ENCODE measurements at places on chromosomes 2 and 18.

DNA sequence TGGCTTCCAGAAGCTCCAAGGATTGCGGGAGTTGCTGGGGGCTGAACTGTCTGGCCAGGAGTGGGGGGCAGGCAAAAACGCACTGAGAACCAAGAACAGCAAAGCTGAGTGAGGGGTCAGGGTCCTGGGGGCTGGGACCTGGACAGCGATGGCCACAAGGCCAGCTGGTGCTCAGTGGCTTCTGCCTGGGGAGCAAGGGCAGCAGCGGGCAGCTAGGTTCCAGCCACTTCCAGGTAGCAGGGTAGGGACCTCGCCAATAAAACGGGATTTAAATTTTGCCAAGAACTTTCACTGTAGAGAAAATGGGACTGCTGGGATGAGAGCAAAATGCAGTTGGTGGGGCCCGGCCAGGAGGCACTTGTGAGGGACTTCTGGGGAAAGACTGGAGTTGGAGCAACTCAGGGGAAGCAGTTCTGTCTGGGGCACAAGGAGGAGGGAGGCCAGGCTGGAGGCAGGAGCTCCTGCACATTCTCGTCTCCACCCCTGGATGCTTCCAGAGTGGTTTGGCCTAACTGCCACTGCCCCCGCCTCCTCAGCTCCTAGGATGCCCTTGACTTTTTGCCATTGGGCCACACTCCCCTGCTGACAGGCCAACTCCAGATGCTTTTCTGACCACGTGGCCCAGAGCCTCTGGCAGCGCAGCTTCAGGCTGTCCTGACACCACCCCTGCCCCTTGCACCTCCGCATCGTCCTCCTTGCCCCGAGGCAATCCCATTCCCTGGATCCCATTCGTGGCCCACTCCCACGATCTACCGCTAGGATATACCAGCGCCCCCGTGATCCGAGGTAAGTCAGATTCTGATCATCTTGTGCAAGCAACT lies 5.5 kb upstream of the CCDC74A start:
- DNase-seq, result no peak

DNA sequence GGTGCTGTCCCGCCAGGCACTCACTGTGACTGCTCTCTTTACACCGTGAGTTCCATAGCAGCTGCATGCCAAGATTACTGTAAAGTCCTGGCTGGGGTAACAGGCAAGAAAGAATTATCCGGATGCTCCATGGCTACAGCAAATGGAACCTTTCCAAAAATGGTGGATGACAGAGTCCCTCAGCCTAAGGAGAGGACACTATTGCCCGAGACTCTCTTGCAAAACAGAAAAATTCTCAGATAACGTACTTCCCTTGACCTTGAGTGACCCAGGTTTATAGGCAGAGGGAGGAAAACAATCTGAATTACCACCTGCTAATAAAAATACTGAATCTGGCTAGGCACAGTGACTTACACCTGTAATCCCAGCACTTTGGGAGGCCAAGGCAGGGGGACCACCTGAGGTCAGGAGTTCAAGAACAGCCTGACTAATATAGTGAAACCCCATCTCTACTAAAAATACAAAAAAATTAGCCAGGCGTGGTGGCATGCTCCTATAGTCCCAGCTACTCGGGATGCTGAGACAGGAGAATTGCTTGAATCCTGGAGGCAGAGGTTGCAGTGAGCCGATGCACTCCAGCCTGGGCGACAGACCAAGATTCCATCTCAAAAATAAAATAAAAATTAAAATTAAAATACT lies 4.5 kb downstream of the CYS1 start:
- no peak for DNase-seq

GRCh38 chr2:178331474-178332432 lies 119.2 kb downstream of the PRKRA start:
- no peak for DNase-seq

GRCh38 chr2:68741238-68741637 lies 6.6 kb downstream of the ARHGAP25 start:
- no peak for DNase-seq

- no peak for DNase-seq
These were observed 254.9 kb downstream of the NDUFA10 start for GRCh38 chr2:239770246-239770639.

- DNase-seq, result peak; percentile 8
These were observed 34.6 kb downstream of the RTP5 start for GRCh38 chr2:241904011-241904718.

DNA sequence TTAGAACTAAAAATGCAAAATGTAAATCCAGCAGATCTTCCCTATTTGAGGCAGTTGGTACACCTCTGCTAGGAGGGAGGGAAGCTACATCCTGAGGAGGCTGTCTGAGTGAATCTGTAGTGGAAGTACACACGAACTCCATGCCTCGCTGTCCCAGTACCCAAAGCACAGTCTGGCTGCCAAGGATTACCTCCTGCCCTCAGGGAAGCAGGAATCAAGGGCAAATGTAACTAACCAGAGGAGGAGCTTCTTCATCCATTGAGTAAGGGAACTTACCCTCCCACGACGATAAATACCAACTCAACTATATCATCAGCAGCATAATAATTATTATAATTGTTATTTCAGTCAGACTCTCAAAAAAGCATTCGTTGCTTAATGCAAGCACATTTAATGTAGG lies 2.1 kb downstream of the DHRS9 start:
- no peak for DNase-seq

DNA sequence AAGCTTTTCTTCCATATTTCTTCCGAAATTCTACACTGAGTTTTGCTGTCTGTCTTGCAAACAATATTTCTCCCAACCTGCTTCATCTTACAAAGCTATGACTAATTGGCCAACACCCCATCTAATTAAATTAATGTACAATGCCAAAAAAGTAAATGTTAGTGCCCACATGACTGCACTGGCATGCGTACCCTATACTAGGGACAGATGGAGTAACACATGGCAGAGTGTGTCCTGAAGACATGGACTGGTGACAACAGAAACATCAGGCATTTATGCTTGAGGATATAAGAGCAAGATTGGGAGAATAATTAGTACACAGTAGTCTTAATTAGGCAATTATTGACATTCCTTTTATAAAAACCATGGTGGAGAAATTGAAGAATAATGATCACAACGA lies 66.8 kb downstream of the MREG start:
- no peak for DNase-seq

DNA sequence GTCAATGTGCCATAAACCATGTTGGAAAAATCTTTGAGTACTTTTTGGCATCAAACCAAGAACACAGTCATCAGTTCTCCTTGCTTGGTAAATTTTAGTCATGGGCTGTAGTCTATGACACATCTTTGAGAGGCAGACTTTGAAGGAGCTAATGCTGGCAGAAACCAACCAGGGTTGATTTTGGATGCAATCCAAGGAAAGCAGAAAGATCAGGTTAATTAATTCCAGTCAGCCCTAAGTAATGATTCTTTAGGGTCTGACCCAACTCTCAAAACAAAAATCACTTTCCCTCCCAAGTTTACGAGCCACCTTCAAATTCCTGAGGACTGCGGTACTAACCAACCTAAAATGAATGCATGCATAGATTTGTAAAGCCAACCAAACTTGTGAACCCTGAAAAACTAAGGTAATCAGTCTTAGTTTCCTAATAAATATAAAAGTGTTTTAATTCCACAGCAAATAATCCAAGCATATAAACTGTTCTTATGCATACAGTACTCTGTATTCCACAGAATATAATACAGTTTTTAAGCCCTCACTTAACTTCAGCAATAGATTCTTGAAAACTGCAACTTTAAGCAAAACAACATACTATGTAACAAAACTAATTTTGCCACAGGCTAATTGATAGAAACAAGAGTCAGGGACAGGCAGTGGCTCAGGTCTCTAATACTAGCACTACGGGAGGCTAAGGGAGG lies 22.0 kb downstream of the AP1S3 start:
- no peak for DNase-seq

GRCh38 chr18:11035814-11036495 lies 113.4 kb downstream of the PIEZO2 start:
- no peak for DNase-seq
